ENCODE measurements at places on chromosomes 16 and 17.
A peak's percentile ranks its signal among the peaks of the same experiment; 100 is the strongest.

GRCh38 chr17:41711669-41712400, at the start of gene GAST:
TSS of gene GAST (plus strand) at chr17:41712331. CDS start at chr17:41715437, 3,106 bp downstream.
- DNase-seq, result no peak

GRCh38 chr16:2905241-2905987, 6.3 kb upstream of the FLYWCH1 start:
- peak; percentile 95 for DNase-seq

DNA sequence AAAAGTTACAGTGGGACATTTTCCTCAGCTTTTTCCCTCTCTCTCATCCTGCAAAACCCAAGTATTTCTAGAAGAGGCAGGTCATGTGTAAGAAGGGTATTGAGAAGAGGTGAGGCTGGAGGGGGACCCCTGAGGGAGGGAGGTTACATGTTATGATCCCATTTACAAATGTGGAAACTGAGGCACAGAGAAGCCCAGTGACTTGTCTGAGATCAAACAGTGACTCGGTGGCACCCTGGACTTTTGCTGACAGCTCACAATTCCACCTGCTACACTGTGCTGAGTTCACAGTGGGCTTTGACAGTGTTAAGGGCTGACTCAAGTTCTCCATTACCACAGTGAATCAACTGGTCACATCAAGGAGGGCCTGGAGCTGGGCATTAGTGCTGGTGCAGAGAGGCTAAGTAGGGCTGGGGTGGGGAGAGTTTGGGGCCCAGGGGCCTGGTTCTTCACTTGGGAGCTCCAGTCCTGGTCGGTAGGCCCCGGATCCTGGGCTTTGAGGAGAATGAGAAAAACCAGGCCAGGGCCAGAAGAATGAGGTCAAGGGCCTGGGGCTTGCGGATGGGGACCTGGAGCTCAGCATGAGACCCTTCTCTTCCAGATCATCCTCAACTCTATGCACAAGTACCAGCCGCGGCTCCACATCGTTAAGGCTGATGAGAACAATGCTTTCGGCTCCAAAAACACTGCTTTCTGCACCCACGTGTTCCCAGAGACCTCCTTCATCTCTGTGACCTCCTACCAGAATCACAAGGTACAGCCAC, 26.0 kb downstream of the TBX4 start:
- DNase-seq, result no peak

DNA sequence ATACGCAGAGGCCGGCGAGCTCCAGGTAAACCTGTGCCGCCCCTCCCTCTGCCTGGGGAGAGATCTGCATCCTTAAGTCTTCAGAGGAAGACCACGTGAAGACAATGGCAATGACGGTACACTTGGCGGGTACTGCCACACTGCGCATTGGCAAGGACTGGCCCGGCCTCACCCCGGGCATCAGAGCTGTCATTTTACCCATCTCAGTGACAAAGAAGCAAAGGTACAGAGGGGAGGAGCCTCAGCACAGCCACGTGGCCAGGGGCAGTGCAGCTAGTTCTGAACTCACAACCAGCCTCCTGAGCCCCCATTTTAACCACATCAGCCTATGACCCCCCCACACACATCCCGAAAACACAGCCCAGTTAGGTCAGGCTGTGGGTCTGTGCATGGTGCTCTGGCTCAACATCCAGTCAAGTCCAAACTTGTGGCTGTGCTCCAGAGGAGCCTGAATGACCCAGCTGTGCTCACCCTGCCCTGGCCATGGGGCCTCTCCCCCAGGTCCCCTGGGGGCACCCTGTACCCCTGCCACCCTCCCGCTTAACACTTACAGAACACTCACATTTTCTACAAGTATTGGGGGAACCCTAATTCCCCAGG, 80.6 kb downstream of the C16orf95 start:
- DNase-seq, result no peak

GRCh38 chr16:269061-269796, 6.5 kb downstream of the RGS11 start:
- DNase-seq, result no peak

All from AG04449 (cell line).